ENCODE measurements at places on chromosomes 12 and 14.

GRCh38 chr12:22126758-22127157, 80.7 kb downstream of the CMAS start:
- DNase-seq: no peak

GRCh38 chr12:62576503-62576902, 109.9 kb downstream of the MON2 start:
- DNase-seq: no peak

DNA sequence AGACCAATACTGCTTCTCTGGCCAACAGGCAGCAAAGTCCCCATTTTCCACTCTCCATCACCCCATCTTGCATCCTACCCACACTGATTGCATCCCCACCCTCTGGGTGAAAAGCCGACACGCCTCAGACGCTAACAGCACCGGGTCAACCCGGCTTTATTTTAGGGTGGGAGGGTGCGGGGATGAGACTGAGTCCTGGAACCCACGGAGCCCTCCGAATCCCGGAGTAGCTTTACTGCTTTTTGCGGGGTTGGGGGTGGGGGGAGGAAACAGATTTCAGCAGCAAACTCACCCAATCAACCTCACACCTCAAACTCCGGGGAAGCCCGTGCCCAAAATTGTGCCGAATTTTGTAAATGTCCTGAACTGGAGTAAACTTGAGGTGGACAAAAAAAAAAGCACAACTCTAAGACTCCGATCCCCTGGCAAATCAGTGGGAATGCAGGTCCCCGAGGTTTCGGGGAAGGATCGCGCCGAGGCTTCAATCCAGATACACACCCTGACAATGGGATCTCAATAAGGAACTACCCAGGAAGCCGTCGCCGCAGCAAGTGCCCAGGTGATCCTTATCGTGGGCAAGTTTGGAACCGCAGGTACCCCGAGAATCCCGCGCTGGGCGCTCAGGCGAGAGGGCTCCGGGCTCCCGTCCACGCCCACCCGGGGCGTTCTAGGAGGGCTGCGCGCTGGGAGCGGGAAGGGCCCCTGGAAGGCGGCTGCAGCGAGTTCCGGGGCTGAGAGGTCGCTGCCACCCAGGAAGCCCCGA, 1.1 kb downstream of the GCH1 start:
- peak; percentile 14 for DNase-seq

- DNase-seq: peak; percentile 30
Measured at GRCh38 chr12:45518291-45519235, 210.9 kb upstream of the ARID2 start.

DNA sequence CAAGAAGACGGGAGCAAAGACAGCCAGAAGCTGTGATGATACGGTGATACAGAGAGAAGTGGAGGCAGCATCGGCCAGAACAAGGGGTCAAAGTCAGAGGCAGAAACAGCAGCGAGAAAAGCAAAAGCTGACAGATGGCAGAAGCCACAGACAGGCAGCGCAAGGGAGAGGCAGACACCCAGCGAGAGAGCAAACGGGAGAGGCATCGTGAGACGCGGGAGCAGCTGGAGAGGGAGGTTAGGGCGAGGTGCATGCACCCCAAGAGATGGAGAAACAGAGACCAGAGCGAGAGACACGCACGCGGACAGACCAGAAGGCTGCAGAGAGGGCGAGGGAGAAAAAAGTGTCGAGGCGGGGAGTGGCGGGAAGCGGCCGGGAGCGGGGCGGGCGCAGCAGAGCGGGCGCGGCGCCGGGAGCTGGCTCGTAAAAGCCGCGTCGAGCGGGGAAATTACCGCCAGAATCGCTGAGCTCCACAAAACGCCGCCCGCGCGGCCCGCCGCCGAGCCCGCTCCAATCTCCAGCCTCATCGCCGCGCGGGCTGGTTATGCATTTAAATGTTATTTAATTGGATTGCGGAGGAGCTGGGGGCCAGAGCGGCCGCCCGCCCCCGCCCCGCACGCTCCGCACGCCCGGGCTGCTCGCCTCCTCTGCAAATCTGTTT, 15.6 kb downstream of the SMUG1 start:
- DNase-seq: no peak

GRCh38 chr14:31024577-31025366, 677 bp upstream of the AP4S1 start:
- DNase-seq: no peak

DNA sequence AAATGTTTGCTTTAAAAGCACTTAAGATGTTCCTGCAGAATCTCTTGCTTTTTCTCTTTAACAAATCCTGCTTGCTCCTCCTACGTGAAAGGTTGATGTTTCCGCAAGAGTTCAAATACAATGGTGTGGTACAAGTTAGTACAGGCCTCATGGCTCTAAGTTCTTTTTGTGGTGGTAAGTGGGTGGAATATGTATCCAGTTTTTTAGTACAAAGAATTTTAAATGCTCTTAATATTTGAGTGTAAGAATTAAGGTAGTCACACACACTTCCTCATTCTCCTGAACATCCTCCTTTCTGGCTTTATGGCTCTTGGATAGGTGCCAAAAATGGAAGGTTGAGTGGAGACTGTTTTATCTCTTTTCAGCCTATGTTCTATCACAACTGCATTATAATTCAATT, 1.8 kb downstream of the OTOGL start:
- no peak for DNase-seq

DNA sequence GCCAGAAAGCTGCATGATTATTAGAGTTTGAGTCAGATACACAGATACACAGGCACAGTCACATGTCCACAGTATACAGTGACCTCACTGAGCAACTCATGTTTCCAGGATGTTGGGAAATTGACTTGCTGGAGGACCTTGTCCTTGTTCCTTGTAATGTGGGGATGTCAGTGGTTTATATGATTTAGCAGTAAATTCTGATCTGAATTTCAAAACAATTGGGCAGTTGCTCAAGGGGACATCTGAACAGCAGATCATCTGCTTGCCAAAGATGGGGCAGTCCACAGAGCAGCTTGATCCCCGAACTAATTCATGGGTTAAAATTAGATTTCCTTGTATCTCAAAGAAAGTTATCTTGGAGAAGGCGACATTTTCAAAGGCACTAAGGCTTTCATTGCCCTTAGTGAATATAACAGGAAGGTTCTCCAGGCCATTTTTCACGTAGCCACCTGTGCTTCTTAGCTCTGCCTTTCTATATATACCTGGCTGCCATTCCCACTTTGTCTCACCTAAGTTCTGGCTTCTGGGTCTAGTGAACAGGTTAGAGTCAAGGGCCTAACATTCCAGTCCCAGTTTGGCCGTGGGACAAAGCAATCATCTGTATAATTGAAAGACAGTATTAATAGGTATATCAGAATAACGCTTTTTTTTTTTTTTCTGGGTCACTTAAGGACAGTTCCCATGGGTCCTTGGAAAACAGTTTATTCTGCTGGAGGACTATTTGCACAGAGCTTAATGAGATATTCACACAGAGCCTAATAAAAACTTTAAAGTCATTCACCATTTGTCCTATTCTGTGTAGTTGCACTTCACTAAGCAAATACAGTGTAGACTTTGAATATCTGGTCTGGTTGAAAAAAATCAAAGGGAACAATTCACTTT, 64.9 kb upstream of the STRN3 start:
- no peak for DNase-seq

DNA sequence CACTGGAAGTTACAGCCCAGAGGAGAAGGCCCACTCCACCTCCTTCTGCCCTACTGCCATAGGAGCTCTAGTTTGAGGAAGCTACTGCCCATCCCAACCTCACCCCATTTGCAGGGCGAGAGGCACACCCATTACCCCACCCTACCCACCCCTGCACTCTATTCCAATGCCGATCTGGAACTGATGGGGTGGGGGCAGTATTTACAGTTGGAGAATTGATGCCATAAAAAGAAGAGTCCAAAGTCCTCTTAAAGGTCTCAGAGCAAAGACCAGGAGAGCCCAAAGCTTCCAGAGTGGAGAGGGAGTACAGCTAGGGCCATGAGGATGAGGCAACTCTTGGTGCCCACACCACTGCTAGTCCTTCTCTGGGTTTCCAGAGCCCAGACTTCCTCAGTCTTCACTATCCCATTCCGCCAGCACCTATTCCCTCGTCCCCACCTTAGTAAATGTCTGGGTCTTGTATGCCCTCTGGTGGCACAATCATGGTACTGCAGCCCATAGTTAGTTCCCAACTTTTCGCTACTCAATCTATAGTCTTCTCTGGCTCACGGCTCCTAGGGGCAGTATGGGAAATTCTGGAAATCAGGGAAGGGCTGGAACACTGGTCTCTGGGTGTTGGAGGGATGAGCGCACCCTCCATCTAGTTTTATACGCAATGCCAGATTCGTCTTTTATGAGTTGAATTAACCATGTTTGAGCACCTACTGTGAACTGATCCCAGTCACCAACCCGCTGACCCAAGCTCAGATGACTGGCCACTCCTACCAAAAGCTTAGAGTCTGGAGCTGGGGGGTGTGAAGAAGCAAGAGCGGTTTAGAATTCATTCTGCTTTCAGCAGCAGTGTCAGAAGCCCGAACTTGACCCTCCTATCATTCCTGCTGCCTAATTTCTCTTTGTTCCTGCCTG, 6.9 kb upstream of the ADCY6 start:
- peak; percentile 31 for DNase-seq

DNA sequence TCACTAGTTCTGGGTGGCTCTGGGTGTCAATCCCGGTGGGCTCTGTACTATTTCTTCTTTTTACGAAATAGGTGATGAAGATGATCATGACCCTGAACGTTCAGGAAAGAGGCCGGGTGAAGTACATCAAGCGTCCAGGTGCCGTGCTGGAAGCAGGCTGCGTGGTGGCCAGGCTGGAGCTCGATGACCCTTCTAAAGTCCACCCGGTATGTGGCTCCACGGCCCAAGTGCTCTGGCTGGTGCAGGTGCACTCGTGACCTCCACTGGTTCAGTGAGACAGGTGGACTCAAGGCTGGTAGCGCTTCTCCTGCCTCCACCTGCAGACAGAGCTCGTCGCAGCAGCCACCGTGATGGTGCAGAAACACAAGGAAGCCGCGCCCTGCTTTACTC, 85.1 kb downstream of the ACACB start:
- no peak for DNase-seq

DNA sequence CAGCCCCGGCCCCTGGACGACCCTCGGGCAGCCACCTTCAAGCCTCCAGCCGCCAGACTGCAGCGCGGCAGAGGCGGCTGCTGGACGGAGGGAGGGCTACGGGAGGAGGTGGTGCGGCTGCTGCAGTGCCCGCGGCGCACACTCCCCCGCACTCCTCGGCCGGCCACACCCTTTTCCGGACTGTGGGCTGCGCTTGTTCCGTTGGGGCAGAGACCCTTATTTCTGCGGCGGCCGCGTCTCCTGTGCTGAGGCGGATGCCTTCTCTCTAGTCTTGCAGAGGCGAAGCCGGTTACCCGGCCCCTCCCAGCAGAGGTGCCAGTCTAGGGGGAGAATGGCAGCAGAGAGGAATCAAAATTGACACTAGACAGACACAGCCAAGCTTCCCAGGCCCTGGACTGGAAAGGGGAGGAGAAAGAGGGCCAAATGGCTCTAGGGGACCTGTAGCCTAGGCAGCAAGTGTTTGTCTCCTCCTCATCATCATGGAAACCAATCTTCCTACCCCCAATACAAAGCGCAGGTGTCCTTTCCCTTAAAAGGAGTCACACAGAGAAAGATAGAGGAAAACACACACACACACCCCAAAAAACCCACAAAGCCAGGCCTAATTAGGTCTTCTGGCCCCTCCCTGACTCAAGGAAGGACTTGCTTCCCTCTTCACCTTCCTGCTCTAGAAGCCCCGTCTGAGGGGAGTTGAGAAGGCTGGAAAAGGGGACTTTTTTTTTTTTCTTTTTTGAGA, 1.3 kb downstream of the ESYT1 start:
- DNase-seq: peak; percentile 76

- DNase-seq: no peak
Measured at GRCh38 chr14:35231207-35231760, 60.9 kb upstream of the PSMA6 start.

DNA sequence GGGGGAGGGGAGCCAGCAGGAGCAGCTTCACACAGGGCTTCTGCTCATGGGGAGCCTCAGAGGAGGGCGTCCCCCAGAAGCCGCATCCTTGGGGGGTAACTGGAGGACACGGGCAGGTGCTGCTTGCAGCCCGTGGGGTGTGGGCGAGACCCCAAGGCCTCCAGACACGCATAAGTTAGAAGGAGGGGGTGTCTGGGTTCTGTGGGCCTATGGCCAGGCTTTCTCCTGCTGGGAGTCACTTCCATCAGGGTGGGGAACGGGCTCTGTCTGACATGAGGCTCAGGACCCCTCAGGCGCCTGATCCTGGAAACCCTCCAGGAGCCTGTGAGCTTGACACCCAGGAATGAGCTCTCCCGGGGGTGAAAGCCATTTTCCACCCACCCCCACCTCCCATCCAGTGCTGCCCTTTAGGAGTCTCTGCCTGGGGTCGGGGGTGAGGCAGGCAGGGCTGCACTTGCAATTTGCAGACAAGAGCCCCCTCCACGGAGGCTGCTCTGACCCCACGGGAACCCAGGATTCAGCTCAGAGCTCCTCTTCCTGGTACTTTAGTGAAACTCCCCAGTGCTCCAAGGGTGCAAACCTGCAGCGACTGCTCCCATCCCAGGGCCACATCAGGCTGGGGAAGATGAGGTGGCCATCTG, 325.7 kb downstream of the ADGRD1 start:
- DNase-seq: no peak

- no peak for DNase-seq
Measured at GRCh38 chr14:31229638-31230572, 22.3 kb upstream of the HECTD1 start.

DNA sequence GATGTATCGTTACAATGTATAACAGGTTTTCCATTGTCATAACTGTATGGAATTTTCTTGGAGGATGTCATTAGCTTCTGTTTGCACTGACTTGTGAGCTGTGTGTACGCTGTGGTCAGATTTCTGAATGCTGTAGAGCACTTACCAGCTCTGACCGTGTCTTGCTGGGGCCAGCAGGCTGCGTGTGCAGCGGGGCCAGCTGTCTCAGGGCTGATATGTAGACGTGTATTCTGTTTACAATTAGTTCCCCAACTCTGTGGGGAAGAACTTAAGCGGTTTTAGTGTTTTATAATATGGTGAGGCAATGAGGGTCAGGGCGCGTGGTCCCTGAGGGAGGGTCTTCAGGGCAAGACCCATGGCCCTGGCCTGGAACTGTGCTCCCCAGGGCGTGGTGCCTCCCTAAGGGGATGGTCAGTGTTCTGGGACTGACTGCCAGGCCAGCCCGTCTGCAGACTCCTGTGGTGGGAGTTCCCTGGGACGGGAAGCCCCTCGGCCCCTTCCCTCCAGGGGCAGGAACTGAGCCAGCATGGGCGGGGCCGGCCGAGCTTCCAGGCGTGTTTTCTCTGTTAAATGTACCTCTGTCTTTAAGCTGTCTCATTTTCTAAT, 18.7 kb downstream of the XRCC3 start:
- no peak for DNase-seq

GRCh38 chr12:71955970-71956369, 17.3 kb downstream of the TPH2 start:
- no peak for DNase-seq

GRCh38 chr12:123089631-123090353, 61.1 kb downstream of the PITPNM2 start:
- DNase-seq: no peak

GRCh38 chr12:104555648-104556047, 98.9 kb downstream of the CHST11 start:
- no peak for DNase-seq

- DNase-seq: no peak
Measured at GRCh38 chr14:61524936-61525292, 170.4 kb upstream of the HIF1A start.
